Ovary (tissue), 10 donors: ENCODE measurements at places on chromosomes 4 and X. TPM values are rescaled to one million over a fixed set of nuclear protein-coding genes. Genes with fewer than 3 reads are reported as not detected.

DNA sequence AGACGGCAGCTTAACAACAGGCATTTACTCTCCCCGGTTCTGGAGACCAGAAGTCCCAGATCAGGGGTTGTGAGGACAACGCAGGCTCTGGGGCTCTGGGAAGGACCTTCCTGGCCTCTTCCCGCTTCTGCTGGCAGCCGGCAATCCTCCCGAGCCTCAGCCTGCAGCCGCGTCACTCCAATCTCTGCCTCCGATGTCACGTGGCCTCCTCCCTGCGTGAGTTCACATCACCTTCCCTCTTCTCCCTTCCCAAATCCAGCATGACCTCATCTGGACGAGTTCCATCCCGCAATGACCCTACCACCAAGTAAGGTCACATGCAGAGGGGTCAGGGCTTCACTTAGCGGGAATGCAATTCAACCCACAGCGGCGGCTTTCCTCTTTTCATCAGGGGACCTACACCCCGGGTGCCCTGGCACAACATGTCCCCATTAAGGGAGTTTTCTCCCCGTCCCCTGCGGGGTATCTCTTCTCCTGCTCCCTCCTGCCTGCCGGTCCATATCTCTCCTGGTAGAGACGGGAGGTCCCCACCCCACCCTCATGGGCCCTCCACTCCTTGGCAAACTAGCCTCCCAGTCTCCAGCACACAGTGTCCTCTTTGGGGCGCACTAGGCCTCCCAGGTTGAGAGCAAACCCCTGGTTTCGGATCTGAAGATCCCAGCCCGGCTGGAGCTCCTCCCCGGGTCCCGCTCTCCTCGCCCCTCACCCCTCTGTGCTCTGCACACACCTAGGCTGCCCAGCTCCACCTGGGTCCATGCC, 25.5 kb downstream of the ABLIM2 start:
- no peaks in the 10 kb centered on the region for H3K36me3 ChIP-seq
- no peak overlapping the region for H3K27ac ChIP-seq
- no peak overlapping the region for H3K4me3 ChIP-seq
- DNase-seq: no peak
- no peaks in the 10 kb centered on the region for H3K4me1 ChIP-seq
- H3K27me3 ChIP-seq: no peaks in the 10 kb centered on the region

DNA sequence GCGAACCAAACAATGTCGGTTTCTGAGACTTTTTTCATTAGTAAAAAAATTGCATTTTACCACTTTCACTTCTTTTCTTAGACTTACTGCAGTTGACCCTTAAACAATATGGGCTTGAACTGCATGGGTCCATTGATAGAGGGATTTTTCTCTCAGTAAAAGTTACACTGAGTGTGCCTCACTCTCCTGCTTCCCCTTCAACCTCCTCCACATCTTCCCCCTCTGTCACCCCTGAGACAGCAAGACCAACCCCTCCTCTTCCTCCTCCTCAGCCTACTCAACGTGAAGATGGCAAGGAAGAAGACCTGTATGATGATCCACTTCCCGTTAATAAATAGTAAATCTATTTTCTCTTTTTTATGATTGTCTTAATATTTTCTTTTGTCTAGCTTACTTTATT, 43.4 kb downstream of the TEC start:
- H3K27ac ChIP-seq: no peak overlapping the region
- DNase-seq: no peak

DNA sequence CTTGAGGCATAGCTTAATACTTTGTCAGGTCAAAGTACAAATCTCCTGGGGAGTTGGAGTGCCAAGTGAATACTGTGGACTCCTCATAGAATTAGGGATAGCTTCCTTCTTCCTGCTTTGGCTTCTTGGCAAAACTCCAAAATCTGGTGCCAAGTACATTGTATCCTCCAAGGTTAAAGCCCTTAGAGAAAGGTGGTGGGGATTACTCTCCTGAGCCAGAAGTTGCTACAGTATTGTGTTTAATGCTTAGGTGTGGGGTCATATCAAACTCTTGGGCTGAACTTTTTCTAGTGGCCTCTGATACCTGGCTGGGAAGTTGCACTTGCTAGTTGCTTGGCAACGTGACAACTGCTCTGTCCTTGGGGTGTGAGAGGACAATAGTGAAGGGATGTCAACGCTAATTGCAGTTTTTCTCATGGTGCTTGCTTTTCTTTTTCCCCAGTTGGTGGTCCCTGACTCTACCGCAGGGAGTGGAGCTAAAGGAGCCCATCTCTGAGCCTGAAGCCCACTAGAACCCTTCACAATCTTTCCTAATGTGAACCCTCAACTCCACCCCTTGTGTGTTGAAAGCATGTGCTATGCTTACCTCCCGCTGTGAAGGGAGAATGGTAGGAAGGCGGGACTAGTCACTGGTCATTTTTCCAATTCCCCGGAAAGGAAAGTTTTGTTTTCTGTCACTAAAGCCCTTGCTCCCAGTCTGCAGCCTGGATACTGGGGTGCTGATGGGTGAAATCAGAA, 35.5 kb downstream of the DLG3 start:
- H3K36me3 ChIP-seq: no peaks in the 10 kb centered on the region
- no peaks in the 10 kb centered on the region for H3K27me3 ChIP-seq
- no peak overlapping the region for H3K4me3 ChIP-seq
- DNase-seq: no peak

The AMBN gene
- not detected for total RNA-seq

The PHKA1 gene
- total RNA-seq: 13.1 TPM
